ENCODE measurements at places on chromosomes 7 and 10.

DNA sequence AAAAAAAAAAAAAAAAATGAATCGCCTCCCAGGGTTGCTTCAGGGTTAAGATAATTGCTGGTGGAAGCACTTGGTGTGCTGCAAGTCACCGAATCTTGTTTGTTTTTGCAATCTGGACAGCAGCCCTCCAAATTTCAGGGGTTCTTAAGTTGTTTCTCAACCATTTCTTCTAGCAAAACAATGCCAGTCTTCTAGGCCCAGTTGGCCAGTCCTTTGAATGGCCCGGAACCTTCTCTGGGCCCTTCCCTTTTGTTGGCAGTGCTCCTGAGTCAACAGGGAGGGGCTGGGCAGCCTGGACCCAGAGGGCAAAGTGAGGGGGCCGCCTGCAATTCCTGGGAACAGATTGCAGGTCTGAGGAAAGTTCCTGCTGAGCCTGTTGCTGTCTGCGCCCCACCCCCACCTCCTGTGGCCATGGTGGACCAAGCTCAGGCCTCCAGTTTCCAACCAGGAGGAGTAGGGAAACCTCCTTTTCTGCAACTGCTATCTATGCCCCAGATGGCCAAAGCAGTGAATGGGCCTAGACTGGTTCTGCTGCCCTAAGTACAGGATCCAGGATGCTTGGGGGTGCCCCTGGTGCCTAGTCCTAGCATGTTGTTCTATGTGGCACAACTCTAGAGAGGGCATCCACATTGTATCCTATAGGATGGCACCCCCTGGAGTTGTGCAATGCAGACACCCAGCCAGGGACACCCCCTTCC is 31.4 kb upstream of the PDCD4 start:
- DNase-seq, result no peak

GRCh38 chr7:132234711-132235110 is 341.6 kb downstream of the PLXNA4 start:
- DNase-seq, result no peak

DNA sequence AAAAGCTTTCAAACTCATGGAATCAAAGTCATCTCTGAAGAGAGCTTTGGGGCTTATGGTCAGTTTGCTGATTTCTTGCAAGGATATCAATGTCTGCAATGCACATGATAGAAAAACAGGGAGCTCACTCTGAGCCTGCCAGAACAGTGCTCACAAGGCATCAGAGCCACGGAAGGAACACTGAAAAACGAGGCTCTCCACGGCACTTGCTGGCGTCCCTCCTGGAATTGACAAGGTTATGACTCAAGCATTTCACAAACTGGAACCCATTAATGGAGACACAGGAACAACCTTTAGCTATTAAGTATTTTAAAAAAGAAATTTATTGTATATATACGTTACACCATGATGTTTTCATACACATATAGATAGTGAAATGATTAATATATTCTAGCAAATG is 266.3 kb downstream of the KCND2 start:
- no peak for DNase-seq

- no peak for DNase-seq
Observed at GRCh38 chr7:149218469-149219420, 20.7 kb upstream of the ZNF212 start.

GRCh38 chr10:51501396-51501795 is 198.0 kb downstream of the CSTF2T start:
- peak; percentile 4 for DNase-seq

DNA sequence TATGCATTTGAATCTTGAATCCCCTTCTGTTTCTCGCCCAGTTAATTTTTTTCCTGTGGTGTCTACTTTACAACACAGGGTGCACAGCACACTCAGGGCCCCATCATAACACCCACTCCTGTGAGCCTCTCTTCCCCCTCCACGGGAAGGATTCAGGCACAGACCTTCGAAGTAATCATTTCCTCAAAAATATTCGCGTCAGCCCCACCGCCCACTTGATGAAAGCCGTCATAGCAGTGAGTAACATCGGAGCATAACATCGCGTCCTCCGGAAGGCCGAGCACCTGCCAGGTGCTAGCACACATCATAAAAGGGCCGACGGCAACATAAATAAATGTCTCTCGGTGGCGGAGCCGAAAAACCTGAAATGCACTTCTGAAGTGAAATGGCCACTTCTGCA is 201.7 kb upstream of the ADARB2 start:
- no peak for DNase-seq

DNA sequence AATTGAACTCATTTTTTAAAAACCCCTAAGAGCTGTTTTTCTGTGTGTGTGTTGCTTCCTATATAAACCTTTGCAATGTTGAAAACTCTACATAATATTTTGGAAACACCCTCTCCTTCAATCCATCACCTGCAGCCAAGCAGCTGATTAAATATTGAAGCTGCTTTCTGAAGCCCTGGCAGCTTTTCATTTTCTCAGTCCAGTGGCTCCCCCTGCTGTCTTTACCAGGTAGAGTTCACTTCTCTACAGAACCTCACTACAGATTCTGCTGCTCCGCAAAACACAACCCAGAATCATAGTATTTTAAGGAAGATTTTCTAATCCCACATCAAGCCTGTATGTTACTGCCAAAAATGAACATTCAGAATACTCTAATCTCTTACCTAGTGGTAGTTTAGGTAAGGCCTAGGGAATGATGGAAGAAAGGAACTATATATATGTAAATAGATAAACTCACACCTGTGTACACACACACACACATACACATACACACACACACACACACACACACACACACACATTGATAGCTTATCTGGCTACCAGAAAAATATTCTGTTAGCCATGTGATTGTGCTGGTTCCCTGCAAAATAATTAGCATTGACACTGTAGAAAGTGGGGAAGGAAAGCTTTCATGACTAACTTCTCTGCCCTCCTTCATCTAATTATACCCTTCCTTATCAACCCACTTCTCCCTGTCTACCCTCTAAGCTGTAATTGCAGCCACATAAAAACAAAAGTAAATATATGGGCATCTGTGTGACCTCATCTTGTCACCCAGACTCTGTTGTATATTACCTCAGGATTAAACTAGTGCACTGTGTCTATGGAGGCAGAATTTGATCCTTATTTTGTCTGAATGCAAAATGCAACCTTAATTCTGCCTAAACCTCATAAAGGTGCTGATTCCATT is 229.5 kb upstream of the FZD1 start:
- peak; percentile 58 for DNase-seq

DNA sequence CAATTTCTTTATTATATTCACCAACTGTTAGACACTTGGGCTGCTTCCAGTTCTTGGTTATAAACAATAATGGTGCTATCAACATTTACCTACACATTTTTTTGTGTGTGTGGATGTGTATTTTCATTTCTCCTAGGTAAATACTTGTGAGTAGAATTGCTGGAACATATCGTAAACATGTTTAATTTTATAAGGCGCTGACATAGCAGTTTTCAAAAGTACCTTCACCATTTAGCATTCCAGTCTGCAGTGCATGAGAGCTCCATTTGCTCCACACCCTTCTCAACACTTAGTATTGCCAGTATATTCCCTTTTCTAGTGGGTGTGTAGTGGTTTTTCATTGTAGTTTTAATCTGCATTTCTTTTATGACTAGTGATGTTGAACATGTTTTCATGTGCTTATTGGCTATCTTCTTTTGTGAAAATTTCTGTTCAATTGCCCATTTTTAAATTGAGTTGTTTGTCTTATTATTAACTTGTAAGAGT is 59.6 kb upstream of the FAM204A start:
- no peak for DNase-seq

Measured in fibroblast of skin of right quadriceps (primary cell).